ENCODE measurements at places on chromosomes 16 and 17.

- no peak for DNase-seq
Observed at GRCh38 chr17:56656701-56657327, 63.3 kb downstream of the NOG start.

GRCh38 chr17:74192950-74193781 lies 10.3 kb upstream of the RPL38 start:
- DNase-seq, result no peak

GRCh38 chr17:45021607-45022287 lies 29.7 kb downstream of the DCAKD start:
- DNase-seq, result peak; percentile 52

DNA sequence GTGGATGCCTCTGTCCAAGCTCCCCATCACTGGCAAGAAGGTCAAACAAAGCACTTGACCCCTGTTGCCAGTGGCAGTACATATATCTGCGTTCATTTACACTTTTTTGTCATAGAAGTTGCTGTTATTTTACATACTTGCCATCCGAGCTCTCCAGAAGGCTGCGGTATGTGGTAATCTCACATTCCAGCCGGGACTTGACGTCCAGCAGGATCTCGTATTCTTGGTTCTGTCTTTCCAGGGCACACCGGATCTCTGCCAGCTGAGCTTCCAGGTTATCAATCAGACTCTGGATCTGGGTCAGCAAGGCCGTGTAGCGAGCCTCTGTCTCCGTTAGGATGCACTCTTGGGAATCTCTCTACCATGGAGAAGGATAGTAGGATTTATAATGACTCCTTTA lies 6.6 kb downstream of the KRT39 start:
- DNase-seq, result no peak

- peak; percentile 86 for DNase-seq
Observed at GRCh38 chr16:22195695-22196558, 10.2 kb upstream of the EEF2K start.

DNA sequence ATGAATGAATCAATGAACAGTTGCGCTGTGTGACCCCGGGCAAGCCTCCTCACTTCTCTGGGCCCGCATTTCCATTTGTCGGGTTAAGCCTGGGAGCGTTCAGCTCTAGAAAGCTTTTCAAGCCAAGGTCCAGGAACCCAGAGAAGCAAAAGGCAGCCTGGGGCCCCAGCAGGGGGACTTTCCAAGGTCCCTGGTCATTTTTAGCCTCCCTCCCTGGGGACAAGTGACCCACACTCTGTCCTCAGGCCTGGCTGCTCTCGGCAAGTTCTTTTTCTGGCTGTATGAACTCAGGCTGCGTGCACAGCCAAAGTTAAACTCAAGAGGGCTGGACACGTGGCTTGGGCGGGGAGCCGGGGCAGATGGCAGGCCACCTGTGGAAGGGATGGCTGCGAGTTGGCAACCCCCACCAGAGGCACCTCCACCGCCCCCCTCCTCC lies 41.4 kb upstream of the CIBAR2 start:
- no peak for DNase-seq

- DNase-seq, result no peak
Observed at GRCh38 chr16:68450741-68451255, 2.5 kb upstream of the SMPD3 start.

DNA sequence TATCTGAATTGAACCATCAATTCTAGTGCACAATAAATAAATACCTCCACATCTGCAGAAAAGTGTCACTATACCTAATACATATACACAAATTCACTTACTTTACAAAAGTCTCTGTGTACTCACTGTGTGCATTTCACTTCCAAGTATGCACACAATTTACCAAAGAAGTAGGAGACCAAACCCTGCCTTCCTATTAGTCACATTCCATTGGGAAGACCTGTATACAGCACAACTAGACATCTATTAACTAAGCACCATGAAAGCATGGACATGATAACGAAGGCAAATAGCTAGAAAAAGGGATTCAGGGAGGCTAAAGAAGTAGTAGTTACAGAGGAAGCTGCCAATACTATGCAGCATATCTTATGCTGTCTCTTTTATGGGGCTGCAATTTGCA lies 139.5 kb downstream of the SNX11 start:
- no peak for DNase-seq
